ENCODE measurements at places on chromosomes 3 and 15. TPM values are rescaled to one million over a fixed set of nuclear protein-coding genes. Genes with fewer than 3 reads are reported as not detected.

UTS2B gene
- total RNA-seq, result 0.27 TPM

- H3K4me3 ChIP-seq, result no peak overlapping the region
- H3K36me3 ChIP-seq, result no peaks in the 10 kb centered on the region
- H3K27me3 ChIP-seq, result no peaks in the 10 kb centered on the region
- H3K27ac ChIP-seq, result peak overlapping the region; percentile 7
- peaks cover 32% of the 10 kb centered on the region for H3K4me1 ChIP-seq
These were observed 45.4 kb downstream of the WWTR1 start for GRCh38 chr3:149612456-149612855.

DNA sequence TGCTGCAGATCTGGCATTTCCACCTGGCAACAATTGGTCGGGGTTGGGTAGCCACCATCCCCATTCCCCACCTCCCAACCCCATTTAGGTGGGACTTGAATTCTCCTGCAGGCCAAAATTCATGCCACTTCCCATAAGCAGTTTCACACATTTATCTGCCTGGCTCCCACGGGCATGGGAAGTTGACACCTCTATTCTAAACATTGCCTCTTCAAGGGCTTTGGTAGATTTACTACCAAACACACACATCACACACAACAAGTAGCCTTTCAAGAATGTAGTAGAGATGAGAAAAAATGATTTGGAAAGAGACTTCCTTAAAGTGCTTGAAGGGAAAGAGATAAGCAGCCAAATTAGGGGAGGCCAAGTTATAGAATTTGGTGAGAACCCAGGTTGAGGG, 30.9 kb downstream of the ZBTB38 start:
- DNase-seq, result no peak
- peaks cover 34% of the 10 kb centered on the region for H3K4me1 ChIP-seq
- H3K27ac ChIP-seq, result peak overlapping the region; percentile 98
- H3K4me3 ChIP-seq, result no peak overlapping the region
- no peaks in the 10 kb centered on the region for H3K27me3 ChIP-seq

DNA sequence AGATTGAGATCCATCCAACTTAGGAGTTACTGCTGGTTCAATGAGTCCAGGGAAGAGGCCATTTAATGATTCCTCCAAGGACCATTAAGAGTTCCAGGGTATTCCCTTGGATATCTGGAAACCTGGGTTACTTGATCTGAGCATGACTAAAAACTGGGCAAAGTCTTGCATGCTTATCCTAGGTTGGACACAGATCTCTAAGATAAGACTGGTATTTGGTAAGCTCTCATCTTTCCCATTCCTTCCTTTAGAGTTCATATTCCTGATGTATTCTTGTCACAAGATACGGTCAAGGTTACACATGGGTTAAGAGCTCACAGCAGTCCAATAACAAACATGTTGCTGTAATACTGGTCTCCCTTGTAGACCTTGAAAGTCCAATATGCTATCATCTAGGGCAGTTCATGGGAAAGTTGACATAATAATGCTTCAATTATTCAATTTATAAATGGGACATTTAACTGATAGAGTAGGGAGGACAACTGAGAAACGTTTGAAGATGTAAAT, 301.7 kb downstream of the TIGIT start:
- no peak overlapping the region for H3K27ac ChIP-seq
- no peaks in the 10 kb centered on the region for H3K36me3 ChIP-seq
- no peaks in the 10 kb centered on the region for H3K4me1 ChIP-seq

GRCh38 chr15:39682366-39682765, 100.3 kb downstream of the FSIP1 start:
- no peaks in the 10 kb centered on the region for H3K36me3 ChIP-seq
- no peak for DNase-seq
- no peak overlapping the region for H3K4me3 ChIP-seq
- H3K4me1 ChIP-seq, result no peaks in the 10 kb centered on the region

POLR2H gene
- 113 TPM for total RNA-seq

DNA sequence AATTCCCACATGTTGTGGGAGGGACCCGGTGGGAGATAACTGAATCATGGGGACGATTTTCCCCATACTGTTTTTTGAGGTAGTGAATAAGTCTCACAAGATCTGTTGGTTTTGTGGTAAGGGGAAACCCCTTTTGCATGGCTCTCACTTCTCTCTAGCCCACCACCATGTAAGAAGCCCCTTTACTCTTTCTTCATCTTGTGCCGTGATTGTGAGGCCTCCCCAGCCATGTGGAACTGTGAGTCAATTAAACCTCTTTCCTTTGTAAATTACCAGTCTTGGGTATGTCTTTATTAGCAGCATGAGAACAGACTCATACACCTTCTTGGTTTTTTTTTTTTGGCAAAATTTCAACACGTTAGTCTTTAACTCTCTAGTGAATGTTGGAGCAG, 18.1 kb downstream of the ARL8B start:
- H3K27me3 ChIP-seq, result no peaks in the 10 kb centered on the region
- no peak overlapping the region for H3K4me3 ChIP-seq
- H3K27ac ChIP-seq, result no peak overlapping the region
- H3K36me3 ChIP-seq, result no peaks in the 10 kb centered on the region

- no peak for DNase-seq
- H3K4me1 ChIP-seq, result no peaks in the 10 kb centered on the region
- no peaks in the 10 kb centered on the region for H3K27me3 ChIP-seq
- no peaks in the 10 kb centered on the region for H3K36me3 ChIP-seq
- no peak overlapping the region for H3K27ac ChIP-seq
These were observed 355.3 kb upstream of the RORA start for GRCh38 chr15:61584410-61584809.

- no peak overlapping the region for H3K4me3 ChIP-seq
- no peaks in the 10 kb centered on the region for H3K27me3 ChIP-seq
- no peak overlapping the region for H3K27ac ChIP-seq
- H3K36me3 ChIP-seq, result no peaks in the 10 kb centered on the region
These were observed 732.8 kb upstream of the CFAP20DC start for GRCh38 chr3:59782664-59783063.

PLA2G4D gene
- not detected for total RNA-seq

KBTBD12 gene
- 1.5 TPM for total RNA-seq

LTF gene
- total RNA-seq, result 48.6 TPM
